Spleen (tissue), 13 donors: ENCODE measurements at places on chromosomes 7 and 10. TPM values are rescaled to one million over a fixed set of nuclear protein-coding genes. Genes with fewer than 3 reads are reported as not detected.

ECHDC3 gene
- 13.0 TPM for total RNA-seq

ATOH7 gene
- total RNA-seq, result not detected

DNA sequence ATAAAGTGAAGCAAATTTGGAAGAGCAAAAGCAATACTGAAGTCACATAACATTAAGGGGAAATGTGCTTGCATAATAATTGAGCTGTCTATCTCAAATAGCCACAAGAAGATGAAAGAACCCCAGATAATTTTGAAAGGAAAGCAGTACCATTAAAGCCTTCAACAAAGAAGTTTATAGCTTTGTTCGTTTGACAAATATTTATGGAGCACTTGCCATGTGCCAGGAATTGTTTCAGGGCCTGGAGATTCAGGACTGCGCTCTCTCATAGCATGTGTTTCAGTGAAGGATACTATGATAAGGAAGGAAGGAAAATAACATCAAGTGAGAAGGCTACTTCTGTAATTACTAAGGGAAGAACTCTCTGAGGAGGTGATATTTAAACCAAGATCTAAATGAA, 212.3 kb upstream of the CSTF2T start:
- no peak overlapping the region for H3K4me3 ChIP-seq
- H3K4me1 ChIP-seq, result no peaks in the 10 kb centered on the region
- no peaks in the 10 kb centered on the region for H3K27me3 ChIP-seq
- H3K27ac ChIP-seq, result no peak overlapping the region
- H3K36me3 ChIP-seq, result no peaks in the 10 kb centered on the region

GRCh38 chr7:47484923-47485639, 96.8 kb downstream of the TNS3 start:
- no peaks in the 10 kb centered on the region for H3K27me3 ChIP-seq
- peak; percentile 69 for DNase-seq
- H3K4me3 ChIP-seq, result no peak overlapping the region
- peak overlapping the region; percentile 74 for H3K27ac ChIP-seq

- DNase-seq, result peak; percentile 93
- no peak overlapping the region for H3K4me3 ChIP-seq
- H3K27me3 ChIP-seq, result no peaks in the 10 kb centered on the region
- H3K27ac ChIP-seq, result peak overlapping the region; percentile 74
- H3K4me1 ChIP-seq, result peaks cover 50% of the 10 kb centered on the region
These were observed 113.9 kb downstream of the ABLIM1 start for GRCh38 chr10:114544045-114544659.

DNA sequence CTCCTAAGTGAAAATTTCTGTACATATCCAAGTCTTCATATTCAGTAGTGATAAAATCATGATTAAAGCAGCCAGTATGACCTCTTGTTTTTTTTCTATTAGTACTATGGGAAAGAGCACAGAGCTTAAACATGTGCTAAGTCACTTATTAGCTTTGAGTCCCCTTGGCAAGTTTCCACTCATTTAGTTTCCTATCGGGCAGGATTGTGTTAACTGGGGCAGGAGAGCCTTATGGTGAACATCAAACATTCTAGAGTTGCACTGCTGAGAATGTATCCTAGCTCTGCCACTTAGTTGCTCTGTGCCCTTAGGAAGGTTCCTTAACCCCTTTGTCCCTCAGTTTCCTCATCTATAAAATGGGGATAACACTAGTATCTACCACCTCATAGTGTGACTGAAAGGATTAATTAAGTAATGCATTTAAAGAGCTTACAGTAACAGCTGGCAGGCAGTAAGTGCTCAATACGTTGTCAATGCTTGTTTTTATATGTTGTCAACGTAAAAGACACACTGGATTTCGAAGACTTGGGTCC, 117.6 kb downstream of the DOCK4 start:
- no peak overlapping the region for H3K4me3 ChIP-seq
- no peaks in the 10 kb centered on the region for H3K27me3 ChIP-seq

- peaks cover 28% of the 10 kb centered on the region for H3K4me1 ChIP-seq
- no peak for DNase-seq
- no peak overlapping the region for H3K4me3 ChIP-seq
- no peaks in the 10 kb centered on the region for H3K36me3 ChIP-seq
- no peaks in the 10 kb centered on the region for H3K27me3 ChIP-seq
- H3K27ac ChIP-seq, result no peak overlapping the region
These were observed 4.7 kb upstream of the NOS3 start for GRCh38 chr7:150986099-150986512.

DNA sequence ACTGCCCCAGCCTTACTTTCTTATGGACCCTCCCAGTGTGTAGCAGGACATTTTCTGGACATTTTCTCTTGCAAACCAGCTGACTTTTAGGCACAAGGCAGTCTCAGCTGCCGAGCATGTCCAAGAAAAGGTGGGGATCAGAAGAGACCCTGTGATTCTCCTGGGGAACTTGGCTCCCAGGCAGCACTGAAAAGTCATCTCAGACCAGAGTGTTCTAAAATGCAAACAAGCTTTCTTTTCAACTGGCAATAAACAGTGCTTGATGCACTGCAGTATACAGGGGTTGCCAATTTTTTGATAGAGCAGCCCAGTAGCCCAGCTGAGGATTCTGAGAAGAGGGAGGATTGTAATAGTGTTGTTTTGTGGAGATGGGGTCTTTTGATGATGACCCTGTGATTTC, 168.0 kb upstream of the PHYHIPL start:
- no peak overlapping the region for H3K27ac ChIP-seq
- H3K36me3 ChIP-seq, result no peaks in the 10 kb centered on the region
- no peaks in the 10 kb centered on the region for H3K27me3 ChIP-seq
- DNase-seq, result no peak
- H3K4me1 ChIP-seq, result no peaks in the 10 kb centered on the region

- H3K4me3 ChIP-seq, result no peak overlapping the region
- no peaks in the 10 kb centered on the region for H3K36me3 ChIP-seq
- H3K27ac ChIP-seq, result no peak overlapping the region
- H3K4me1 ChIP-seq, result no peaks in the 10 kb centered on the region
- no peak for DNase-seq
These were observed 88.0 kb upstream of the CTTNBP2 start for GRCh38 chr7:117961235-117961634.

GRCh38 chr7:150430465-150431085, 19.9 kb upstream of the GIMAP8 start:
- peak overlapping the region; percentile 57 for H3K27ac ChIP-seq
- H3K36me3 ChIP-seq, result no peaks in the 10 kb centered on the region
- H3K4me1 ChIP-seq, result peaks cover 43% of the 10 kb centered on the region
- no peak overlapping the region for H3K4me3 ChIP-seq
- DNase-seq, result no peak
- H3K27me3 ChIP-seq, result no peaks in the 10 kb centered on the region
